ENCODE measurements at places on chromosomes 3 and 15.

- DNase-seq, result no peak
Measured at GRCh38 chr3:129519449-129519848, 9.0 kb upstream of the RHO start.

- DNase-seq, result no peak
Measured at GRCh38 chr3:36201546-36201945, 178.8 kb upstream of the STAC start.

DNA sequence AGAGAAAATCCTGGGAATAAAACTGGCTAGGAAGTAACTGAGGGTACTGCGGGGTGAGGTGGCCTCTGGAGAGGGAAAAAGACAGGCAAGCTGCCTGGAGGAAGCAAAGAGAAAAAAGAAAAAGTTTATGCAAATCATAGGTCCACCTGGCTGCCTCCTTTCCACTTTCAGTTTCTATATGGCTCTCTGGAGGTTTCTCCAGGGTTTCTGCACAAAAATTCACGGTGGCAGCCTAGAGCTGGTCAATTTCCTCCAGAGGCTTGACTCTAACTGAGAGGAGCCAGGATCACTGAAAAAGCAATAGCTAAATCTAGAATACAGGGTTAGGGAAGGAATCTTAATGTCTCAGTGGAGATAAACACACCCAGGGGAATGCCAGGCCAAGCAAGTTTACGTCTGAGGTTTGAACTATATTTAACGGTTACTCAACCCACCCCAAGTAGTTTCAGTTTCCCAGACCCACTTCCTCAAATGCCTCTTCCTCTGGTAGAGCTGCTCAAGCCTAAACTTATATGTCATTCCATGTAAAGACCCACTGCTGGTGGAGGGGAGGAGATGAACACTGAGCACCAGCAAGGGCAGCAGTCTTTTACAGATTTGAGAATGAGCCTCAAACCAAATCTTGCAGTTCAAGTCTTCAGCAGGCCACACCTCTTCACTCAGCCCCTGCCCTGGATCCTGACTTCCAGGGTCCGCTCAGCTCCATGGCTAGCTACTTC, 5.7 kb downstream of the LYSMD2 start:
- DNase-seq, result peak; percentile 69

DNA sequence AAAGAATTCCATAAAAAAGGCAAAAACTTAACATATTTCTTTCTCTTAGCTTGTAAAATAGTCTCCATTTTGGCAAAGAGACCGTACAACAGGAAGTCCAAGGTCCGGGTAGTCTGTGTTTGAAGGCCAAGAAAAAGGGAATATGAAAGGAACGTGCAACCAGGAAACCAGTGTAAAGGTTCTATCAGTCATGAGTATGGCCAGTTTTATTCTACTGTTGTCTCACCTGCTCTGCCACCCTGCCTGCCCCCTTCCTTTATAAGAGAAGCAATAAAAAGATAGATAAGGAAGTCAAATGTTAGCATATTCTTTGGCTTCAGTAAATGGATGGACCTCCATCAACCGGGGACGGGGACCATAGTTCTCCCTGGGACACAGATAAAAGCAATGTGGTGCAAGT, 370.6 kb upstream of the ROBO2 start:
- DNase-seq, result no peak

DNA sequence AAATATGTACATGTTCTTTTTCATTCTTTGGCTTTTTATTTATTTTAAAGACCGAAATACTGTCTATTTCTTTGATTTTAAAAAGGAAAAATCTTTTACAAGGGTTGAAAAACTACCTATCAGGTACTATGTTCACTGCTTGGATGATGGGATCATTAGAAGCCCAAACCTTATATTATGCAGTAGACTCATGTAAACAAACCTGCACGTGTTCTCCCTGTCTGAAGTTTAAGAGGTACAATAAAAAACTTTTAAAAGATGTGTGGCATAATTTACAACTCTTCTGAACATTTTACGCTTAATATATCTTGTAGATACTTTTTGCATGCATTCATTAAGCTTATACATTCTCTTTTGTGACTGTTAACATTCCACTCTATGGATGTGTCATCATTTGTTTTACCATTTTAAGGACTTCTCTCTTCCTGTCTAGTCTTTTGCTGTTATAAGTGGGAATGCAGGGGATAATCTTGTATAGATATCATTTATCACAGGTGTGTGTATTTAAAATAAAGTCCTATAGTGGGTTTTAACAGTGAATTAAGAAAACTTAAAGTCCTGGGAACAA, 6.2 kb downstream of the MGA start:
- no peak for DNase-seq

DNA sequence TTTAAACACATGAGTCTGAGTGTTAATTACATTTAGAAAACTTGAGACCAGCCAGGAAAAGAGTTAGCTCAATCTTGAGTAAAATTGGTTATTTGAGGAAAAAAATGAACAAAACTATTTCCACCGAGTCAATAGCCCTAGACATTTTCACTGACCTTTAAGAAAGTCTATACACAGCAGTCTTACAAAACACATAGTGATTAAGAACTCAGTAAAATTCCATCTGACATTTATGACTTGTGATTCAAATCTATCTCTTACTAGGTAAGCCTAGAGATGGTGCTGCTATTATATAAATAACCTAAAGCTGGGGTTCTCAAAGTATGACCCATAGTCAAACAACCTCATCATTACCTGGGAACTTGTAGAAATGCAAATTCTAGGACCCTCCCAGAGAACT, 109.1 kb upstream of the COL8A1 start:
- DNase-seq, result no peak

DNA sequence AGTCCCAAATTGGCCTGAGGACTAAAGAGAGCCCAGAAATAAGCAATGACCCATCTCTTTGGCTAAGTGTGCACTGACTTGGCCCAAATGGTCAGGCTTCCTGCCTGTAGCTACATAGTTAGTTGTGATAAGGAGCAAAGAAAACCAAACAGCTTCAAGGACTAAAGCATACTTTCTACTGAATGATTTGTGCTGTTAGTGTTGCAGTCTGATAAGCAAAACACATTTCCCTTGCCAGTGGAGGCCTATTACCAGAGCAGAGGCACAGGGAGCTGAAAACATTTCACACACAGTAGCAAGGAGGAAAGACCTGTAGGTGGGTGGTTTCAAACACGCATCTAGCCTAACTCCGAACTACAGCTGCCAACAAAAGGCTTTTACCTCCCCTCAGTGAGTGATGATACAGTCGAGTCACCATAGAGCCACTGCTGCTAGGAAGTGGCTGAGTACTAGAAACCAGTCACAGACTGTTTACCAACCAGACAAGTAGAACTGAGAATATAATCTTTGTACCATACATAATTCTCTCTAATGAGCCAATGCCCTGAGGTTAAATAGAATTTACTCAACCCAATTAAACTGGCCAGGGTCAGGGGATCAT, 222.3 kb upstream of the THBS1 start:
- no peak for DNase-seq

DNA sequence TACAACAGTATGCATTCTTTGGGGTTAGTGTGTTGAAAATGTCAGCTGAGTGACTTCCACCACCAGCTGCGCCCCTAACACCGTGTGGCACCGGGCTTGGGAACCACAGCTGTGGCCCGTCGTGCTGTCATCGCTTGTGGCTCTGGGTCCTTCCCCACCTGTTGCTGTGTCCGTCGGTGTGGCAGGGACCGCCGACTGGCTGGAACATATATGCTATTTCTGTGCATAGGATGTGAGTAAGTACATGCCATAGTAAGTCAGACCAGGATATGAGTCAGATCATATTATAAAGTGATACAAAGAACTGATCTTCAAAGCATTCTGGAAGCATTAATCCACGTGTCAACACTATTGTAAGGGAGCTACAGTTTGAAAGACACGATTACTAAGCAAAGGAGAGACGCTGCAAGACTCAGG, 31.9 kb downstream of the EHD4 start:
- DNase-seq, result no peak

DNA sequence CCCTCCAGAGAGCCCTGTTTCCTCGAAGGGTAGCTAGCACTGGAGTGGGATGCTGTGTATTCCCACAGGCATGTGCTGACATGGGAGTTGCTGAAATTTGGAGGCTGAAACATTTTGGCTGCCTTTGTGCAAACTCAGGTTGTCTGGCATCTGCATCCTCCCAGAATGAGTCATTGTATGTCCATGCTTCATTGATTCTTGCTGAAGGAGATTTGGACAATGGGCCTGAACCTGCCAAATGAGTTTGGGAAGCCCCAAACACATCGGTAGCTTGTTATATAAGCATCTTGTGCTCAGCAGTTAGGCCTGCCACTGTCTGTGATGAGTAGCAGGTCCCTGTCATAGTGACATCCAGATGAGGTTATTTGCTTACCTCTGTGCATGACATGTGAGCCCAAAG, 160.0 kb downstream of the IL5RA start:
- no peak for DNase-seq

DNA sequence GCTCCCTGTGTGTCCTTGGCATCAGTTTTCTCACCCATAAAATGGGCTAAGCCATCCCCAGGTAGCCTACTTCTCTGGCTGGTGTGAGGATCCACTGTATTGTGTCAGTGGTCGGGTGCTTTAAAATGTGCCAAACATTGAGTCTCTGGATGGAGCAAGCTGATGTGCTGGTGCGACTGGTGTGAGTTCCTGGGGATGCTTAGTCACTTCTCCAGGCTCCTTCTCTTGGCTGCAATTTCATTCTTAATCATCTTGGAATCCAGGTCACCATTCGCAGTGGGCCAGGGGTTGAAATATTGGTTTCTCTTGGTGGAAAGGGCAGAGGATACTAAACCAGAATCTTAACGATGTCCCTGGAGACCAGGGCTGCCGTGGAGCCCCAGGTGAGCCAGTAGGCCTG, 29.3 kb downstream of the SCN5A start:
- DNase-seq, result no peak

- no peak for DNase-seq
Measured at GRCh38 chr3:18234717-18235335, 190.3 kb downstream of the SATB1 start.

GRCh38 chr3:15427182-15427880, at the start of the genes EAF1 and METTL6:
TSS of gene EAF1 (plus strand) at chr3:15427598. CDS start at chr3:15427780, 182 bp downstream.
TSS of gene METTL6 (minus strand) at chr3:15427544. CDS start at chr3:15426511, 1,033 bp downstream.
- DNase-seq, result peak; percentile 91

GRCh38 chr3:39255503-39256325, 24.1 kb downstream of the CX3CR1 start:
- DNase-seq, result peak; percentile 69

DNA sequence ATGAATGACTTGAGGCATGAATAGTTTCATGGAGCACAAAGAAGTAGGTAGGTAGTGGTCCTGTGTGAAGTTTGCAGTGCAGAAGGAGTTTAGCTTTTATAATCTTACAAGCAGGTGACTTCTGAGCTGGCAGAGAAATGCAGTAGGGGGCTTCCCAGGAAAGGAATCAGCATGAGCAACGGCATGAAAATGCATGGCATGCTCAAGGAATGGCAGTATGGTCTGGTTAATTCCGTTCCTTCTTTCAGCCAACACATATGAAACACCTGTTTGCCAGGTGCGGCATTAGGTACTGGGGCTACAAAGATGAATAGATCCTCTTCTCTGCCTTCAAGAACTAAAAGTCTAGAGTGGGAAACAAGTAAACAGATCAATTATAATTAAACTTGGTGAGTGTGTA, 138.0 kb upstream of the BHLHE40 start:
- DNase-seq, result no peak
